Placental pericyte (primary cell): ENCODE measurements at places on chromosomes 6 and 20. TPM values are rescaled to one million over a fixed set of nuclear protein-coding genes. Genes with fewer than 3 reads are reported as not detected.

FOXC1 gene
- total RNA-seq, result 0.22 and 1.0 TPM in 2 replicates

TFAP2D gene
- not detected in 2 replicates for total RNA-seq

ZBP1 gene
- total RNA-seq, result not detected in 2 replicates

GFOD1 gene
- total RNA-seq, result 9.4 and 10.3 TPM in 2 replicates

KCNK17 gene
- total RNA-seq, result not detected in 2 replicates

CLPSL2 gene
- total RNA-seq, result not detected in 2 replicates
